Cerebellar nuclear complex (tissue), 1 donor: ENCODE measurements at places on chromosomes 6 and 20.

- DNase-seq: no peak
Observed at GRCh38 chr6:41966961-41967311, 25.3 kb upstream of the CCND3 start.

- no peak for DNase-seq
Observed at GRCh38 chr6:146359131-146359530, 184.5 kb upstream of the RAB32 start.

DNA sequence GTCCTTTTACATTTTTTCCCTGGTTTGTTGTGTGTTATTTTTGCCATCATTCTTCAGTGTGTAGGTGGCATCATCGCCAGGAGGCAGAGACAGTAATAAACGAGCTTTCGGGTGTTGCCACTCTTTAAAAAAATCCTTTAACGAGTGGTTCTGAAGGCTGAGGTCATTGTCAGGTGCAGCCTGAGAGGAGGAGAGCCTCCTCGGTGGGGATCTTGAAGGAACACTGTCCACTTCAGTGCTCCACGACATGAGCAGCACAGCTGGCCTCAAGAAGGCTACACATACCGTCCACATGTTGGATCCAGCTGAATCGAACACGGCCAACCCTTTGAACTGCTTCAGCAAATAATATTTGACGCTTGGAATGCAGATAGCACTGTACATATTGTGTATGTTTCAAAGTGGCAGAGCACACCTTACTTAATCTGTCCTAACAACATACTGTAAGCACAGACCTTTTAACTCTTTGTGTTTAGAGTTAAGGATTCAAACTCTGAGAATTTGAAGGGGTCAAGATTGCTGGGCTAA, 48.0 kb upstream of the FOXQ1 start:
- no peak for DNase-seq

GRCh38 chr6:14455876-14456648, 338.5 kb downstream of the CD83 start:
- no peak for DNase-seq

- no peak for DNase-seq
Observed at GRCh38 chr6:104527761-104528415, 331.8 kb downstream of the HACE1 start.

- no peak for DNase-seq
Observed at GRCh38 chr6:118645395-118645794, 6.0 kb downstream of the CEP85L start.

DNA sequence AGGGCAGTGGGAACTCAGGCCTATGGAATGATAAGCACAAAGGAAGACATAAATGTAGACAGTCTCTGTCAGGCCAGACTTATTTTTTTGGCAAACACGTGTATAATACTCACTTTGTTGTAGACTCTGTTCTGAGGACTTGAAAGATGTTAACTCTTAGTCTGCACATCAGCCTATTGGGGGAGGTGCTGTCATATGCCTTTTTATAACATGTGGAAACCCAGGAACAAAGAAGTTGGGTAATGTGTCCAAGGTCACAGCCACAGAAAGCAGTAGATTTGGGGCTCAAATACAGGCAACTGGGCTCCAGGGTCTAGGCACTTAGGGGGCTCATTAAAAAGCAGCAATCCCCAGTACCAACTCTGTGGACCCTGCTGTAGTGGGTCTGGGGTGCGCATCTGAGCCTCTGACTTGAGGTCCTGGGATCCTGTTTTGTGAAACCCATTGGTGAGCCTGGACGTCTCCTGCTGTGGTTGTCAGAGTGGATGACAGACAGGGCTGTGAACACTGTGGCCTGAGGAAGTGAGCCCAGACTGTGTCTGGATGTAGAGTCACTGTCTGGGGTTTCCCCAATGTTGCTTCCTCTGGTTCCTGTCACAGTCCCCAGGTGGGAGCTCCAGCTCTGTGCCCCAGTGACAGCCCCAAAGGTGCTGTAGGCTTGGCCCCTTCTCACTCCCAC, 50.0 kb downstream of the CDH26 start:
- DNase-seq: no peak

GRCh38 chr20:36784116-36784515, 10.6 kb upstream of the DSN1 start:
- no peak for DNase-seq

DNA sequence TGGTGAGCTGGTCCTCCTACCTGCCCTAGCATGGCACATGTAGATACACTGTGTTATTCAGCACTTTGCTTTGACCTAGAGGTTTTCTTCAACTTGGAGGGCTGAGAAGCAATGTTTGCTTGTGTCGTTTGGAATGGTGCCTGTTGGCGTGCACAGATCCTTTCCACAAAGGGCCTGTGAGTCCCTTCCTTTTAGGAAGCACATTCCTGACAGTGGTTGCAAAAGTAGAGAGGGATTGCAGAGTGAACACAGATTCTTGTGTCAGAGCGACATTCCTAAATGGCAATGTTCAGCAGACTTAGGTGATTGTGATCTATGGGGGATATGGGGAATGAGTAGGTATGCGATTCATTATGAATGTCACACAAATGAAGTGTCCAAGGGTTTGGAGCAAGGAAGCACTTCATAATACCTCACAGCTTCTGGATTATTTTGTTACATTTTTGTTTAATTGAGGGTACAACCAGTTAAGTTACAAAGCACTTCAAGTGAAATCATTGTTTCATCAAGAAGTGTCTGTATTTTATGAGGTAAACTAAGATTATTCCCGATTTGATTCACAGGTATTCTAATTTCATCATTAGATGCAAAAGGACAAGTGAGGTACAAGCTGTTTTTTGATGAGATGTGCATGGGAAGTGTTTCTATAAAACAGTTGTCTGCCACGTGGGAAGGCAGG, 713 bp upstream of the RNF144B start:
- DNase-seq: no peak

GRCh38 chr6:136613477-136613876, 63.3 kb upstream of the MAP7 start:
- DNase-seq: no peak

DNA sequence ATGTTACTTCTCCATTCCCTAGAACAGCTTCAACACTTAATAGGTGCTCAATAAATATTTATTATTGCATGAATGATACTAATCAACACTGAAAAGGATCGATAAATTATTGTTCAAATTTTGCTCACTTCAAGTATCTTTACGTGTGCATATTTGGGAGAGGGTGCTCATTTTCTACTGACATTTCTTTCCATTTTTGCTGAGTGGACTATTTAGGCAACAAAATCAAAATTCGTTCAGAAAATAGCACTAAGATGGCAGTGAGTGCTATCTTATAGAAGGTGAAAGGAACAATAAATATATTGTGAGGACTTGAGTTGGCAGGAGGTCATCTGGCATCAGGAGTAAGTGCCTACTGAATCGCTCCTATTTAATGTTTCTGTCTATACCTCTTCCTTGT, 501.9 kb upstream of the IRAK1BP1 start:
- no peak for DNase-seq

DNA sequence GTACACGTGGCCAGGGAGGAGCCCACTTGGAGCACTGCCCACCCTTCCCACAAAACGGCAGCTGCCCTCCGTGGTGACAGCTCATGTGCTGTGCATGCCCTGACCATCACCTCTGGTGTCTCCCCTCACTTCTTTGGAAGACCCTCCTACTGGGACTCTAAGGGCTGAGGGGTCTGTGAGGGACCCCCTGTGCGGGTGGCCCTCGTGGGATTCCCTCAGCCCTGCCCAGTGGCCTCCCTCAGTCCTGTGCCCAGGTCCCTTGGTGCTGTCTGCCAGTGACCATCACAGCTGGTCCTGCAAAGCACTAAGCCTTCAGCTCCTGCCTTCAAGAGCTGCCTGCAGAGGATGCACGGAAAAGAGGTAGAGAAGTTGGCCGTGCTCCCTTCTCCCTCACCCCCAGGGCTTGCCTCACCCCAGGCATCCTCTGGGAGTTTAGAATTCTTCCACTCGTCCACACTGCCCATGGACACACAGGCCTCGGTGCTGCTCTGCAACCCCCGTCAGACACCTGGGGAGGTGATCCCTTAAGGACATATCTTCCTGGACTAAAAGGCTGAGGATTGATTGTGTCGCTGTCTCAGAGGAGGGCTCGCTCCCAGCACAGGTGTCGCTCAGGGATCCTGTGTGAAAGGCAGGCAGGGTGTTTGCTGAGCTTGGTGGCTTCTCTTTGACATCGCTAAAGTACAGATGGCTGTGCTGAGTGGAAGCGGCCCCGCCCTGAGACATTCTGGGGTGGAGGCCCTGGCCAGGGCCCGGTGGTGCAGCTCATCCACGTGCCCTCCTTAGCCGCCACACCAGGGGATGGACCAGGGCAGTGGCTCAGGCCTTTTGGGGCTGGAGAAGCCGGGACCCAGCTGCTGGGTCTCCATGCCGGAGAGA, 119.5 kb upstream of the FRMD1 start:
- no peak for DNase-seq

- DNase-seq: no peak
Observed at GRCh38 chr6:74607934-74608333, 597.9 kb downstream of the COL12A1 start.

GRCh38 chr6:167574431-167575151, 249.7 kb downstream of the TTLL2 start:
- no peak for DNase-seq

- DNase-seq: no peak
Observed at GRCh38 chr20:53124075-53124551, 152.0 kb downstream of the TSHZ2 start.

DNA sequence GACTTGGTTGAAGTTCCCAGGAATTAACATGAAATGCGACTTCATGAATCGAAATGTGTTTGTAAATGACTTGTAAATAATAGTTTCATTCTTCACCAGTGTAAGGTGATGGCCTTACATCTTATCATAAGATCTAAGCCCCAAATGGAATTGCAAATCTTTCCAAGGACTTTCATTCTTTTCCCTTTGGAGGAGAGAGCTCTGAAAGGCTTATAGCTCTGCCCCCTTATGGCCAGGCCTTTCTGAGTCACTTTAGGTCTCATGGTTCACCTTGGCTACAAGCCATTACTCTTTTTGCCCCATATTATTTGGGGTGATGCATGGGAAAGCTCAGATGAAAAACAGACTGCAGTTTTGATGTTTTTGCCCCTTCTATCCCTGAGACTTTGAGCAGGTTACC, 209.1 kb upstream of the BMP2 start:
- no peak for DNase-seq

DNA sequence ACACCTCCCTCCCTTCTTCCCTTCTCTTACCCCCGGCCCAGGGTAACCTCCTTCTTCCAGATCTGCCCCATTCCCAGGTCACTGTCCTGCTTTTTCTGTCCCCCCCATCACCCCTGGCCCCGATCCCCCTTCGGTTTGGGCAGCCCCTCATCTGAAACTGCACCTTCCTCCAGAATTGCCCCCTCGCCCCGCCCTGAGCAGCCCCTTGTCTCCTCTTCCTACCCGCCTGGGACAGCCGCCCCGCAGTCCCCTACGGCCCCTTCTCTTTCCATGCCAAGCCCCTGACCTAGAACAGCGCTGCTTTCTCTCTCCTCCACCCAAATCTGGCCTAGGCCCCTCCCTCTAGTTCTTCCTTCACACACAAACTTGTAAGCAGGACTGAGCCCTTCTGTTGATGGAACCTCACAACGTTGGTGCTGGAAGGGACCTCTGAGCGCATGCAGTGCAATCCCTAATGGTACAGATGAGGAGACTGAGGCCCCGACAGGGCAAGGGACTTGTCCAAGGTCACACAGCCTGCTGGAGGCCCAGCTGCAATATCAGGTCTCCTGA, 630 bp downstream of the PPP2R5D start:
- no peak for DNase-seq
